ENCODE measurements at places on chromosomes 12 and 14.

- DNase-seq, result no peak
Measured at GRCh38 chr12:57112492-57113294, 1.5 kb upstream of the STAT6 start.

GRCh38 chr12:69028941-69029729, 96.2 kb upstream of the CPM start:
- no peak for DNase-seq

DNA sequence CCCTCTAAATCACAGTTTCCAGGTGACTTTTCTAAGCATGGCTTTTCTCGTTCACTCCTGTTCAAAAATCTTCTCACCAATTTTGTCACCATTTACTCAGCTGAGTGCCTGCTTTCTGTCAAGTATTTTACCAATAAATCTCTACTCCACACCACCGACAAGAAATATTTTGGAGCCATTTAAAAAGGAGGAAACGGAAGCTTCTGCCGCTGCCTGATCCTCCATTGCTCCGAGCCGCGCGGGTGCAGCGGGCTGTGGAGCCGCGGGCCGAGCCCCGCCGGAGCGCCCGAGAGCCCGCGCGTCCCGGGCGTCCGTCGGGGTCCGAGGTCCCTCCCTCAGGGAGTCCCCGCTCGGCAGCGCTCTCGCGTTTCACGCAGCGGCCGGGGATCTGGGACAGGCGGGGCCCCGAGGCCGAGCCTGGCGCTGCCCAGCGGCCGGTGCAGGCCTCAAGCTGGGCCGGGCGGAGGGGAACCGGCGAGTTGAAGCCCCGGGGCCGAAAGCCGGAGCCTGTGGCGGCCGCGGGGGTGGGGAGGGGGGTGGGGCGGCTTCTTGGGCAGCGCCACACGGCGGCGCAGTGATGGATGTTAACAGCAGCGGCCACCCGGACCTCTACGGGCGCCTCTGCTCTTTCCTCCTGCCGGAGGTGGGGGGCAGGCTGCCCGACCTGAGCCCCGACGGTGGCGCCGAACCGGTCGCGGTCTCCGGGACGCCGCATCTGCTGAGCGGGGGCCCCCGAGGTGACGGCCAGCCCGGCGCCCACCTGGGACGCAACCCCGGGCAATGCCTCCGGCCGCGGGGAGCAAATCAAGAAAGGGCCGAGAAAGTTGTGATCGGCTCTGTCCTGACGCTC, 1.1 kb upstream of the HEBP1 start:
- DNase-seq, result peak; percentile 54

DNA sequence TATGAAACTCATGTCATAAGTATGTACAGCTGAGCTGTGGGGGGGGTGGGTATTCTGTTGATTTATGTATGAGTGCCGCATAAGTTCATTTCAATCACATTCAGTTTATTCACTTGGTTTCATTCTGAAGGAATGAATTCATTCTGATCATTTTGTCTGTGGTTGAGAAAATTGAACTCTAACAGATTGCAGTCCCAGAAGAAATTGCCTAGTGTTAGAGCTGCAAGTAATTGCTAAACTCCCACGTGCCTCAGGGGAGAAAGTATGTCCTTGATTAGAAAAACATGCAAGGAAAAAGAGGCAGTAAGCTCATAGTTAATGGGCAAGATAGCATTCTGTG, 442.4 kb upstream of the MGAT4C start:
- no peak for DNase-seq

GRCh38 chr12:46300910-46301309, 32.1 kb upstream of the SLC38A1 start:
- DNase-seq, result no peak

DNA sequence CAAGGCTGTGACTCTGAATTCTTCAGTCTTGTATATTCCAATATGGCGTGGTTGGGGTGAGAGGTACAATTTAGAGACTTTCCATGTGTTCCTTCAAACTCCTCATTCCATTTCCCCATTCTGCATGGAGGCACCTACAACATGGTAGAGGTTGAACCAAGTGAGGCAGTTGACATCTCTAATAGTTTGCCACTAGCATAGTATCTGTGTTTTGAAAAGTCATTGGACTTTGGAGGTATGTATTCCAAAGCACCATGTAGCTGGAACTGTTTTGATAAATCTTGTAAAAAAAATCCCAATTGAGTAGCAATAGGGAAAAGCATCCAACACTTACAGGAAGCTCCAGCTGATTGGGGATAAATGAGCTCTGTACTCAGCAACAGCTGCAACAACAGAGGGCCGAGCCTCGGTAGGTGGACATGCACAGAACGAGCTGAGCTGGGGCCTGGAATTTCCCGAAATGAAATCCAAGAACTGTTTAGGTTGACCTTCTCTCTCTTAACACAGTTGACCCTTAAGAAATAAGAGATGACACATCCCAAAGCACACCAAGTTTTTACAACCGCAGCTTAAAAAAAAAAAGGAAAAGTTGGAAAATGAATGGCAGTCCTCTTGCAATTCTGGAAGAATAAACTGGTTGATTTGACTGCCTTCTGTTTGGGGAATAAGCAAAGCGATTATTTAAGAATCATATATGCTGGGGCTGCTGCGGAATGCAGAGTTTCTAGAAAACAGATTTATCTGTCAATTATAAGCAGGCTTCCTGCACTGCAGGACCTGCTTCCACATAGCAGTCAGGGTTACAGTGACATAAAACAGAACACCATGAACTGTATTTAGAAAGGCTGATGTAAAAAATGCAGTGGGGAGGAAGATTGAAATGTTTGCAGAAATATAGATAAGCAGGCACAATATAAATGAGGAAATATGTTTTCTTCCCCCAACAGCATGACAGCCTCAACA, 194.6 kb upstream of the KRR1 start:
- DNase-seq, result no peak

DNA sequence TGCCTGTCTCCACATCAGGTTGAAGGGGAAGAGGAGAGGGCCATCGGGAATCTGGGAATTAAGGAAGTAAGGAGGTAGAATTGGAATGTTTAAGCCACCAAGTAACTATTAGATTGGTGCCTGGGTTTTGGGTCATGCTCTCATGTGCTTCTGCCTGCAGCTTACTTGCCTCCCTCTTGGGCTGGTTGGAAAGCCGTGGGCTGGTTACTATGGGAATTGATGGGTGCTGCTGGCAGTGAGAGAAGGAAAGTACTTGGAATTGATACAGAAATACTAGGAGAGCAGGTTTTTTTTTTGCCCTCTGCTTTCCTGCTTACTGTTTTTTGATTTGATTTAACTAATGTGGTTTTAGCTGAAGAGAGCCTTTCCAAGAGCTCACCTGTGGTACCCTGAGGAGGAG, 493.5 kb upstream of the RGS6 start:
- DNase-seq, result no peak

DNA sequence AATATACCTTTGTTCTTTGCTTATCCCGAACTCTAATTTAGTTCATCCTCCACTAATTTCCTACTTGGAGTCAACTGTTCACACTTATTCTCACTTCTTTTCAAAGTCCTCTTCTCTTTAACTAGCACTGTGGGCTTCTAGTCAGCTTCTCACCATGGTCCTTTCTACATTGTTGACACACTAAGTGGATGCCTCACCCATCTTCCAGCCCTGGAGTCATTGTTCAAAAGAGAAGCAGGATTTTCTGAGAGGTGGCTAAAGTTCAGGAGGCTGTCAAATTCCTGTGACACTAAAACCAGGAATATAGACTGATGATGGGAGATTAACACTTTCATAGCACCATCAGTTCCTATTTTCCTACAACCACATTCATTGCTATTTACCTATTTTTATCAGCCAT, 99.3 kb downstream of the PHLDA1 start:
- DNase-seq, result no peak
